ENCODE measurements at places on chromosomes 11 and 22.

GRCh38 chr11:23406131-23406819, 546.0 kb upstream of the CCDC179 start:
- DNase-seq, result no peak

DNA sequence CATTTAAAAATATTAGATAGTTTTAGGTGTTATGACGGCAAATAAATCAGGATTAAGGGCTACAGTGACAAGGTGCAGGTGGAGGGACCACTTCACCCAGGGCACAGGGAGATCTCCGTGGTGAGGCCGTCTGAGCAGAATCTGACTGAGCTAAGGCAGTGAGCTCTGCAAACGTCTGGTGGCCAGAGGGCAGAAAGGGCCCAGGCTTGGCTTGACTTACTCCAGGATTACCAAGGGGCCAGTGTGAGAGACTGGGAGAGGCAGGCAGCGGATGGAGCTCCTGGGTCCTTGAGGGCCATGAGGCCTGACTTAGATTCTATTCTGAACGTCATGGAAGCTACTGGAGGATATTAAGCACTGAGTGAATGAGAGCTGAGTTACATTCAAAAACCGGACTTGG, 125.9 kb upstream of the B3GAT1 start:
- DNase-seq, result no peak

DNA sequence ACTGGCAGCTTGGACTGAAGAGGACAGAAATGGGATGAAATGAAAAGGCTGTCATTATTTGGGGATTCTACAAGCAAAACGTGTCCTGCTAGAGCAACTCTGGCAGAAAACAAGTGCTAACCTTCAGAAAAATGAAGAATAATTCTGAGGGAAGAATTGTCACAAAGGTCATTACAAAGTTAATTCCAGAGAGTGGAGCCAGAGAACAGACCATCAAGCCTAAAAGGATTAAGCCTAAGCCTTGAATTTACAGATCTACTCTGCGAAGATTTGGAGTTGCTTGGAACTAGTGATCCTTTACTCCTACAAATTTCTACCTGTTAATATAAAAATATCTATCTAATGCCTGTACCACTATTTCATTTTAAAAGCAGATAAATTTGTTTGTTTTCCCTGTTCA, 1077.3 kb upstream of the CNTN5 start:
- DNase-seq, result no peak

GRCh38 chr11:8705146-8705545, 22.6 kb downstream of the RPL27A start:
- no peak for DNase-seq

- DNase-seq, result no peak
Observed at GRCh38 chr11:32307471-32307870, 127.9 kb downstream of the WT1 start.

GRCh38 chr22:46035742-46036557, 59.0 kb upstream of the WNT7B start:
- DNase-seq, result peak; percentile 100

- DNase-seq, result no peak
Observed at GRCh38 chr11:67355794-67356386, 2.5 kb upstream of the POLD4 start.

GRCh38 chr11:100630898-100631297, 56.2 kb upstream of the ARHGAP42 start:
- DNase-seq, result no peak

GRCh38 chr11:86484795-86485166, 110.1 kb downstream of the CCDC81 start:
- no peak for DNase-seq

DNA sequence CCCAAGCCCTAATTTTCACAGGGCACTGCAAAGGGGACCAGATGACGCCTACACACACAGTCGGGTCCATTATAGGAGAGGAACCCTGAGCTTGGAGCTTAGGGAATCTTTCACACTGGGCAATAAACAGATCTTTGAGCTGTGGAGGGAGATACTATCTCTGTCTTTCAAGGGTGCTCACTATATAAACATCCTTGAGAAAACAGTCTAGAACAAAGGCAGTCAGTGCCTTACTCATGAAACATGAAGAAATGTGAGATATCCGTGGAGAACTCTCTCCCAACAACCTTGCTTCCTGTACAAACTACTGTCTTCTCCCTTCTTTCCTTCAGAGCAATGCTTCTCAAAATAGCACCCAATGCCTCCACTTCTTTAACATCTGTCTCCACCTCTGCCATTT, 109.0 kb upstream of the APOA1 start:
- no peak for DNase-seq

- DNase-seq, result no peak
Observed at GRCh38 chr22:35591714-35592417, 25.3 kb downstream of the MB start.

DNA sequence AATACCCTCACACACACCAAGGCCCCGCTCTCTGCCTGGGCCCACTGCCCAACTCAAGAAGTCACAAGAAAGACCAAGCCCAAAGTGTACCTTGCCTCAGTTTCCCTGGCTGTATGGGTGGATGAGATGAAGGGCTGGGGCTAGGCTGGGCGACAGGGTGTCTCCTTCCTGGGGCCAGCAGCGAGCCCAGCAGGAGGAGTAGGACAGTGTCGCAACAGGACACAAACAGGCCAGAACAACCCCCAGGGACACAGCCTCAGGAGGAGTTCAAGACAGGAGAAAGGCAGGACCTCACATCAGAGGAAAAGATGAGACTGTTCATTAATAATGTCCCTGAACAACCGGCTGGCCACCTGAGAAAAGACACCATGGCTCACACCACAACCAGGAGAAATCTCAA, 13.3 kb downstream of the CSNK1E start:
- DNase-seq, result no peak

Data from hematopoietic multipotent progenitor cell treated with erythropoietin and hydrocortisone succinate and interleukin-3 and kit ligand, for 15 days (in vitro differentiated cells).